ENCODE measurements at places on chromosomes 2 and 18. TPM values are rescaled to one million over a fixed set of nuclear protein-coding genes. Genes with fewer than 3 reads are reported as not detected.

DNA sequence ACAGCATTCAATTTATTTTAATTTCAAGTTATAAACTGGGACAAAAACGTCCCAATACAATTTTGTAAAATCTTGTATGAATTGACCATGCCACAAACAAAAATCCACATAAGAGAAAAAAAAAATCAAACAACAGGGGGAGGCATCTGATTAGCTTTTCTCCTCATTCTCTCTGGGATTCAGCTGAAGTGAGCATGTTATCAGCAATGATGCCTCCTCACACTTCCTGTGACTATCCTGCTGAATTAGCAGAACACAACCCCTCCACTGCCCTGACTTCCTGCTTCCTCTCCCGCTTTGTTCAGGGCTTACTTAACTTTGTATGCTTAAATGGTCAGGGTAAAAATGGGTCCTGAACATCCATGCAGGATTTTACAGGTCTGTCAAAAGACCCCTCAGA is 132.2 kb upstream of the ITGB6 start:
- peaks cover 36% of the 10 kb centered on the region for H3K4me1 ChIP-seq
- H3K27me3 ChIP-seq = no peaks in the 10 kb centered on the region
- no peak overlapping the region for H3K4me3 ChIP-seq
- no peaks in the 10 kb centered on the region for H3K36me3 ChIP-seq
- no peak for DNase-seq

- peaks cover 13% of the 10 kb centered on the region for H3K36me3 ChIP-seq
- no peak overlapping the region for H3K27ac ChIP-seq
- H3K4me3 ChIP-seq = no peak overlapping the region
- peaks cover 3% of the 10 kb centered on the region for H3K4me1 ChIP-seq
- DNase-seq = no peak
Observed at GRCh38 chr2:109542384-109542783, 71.4 kb downstream of the SEPTIN10 start.

Gene SOX11
- total RNA-seq = not detected

- no peak for DNase-seq
- no peaks in the 10 kb centered on the region for H3K27me3 ChIP-seq
- H3K4me1 ChIP-seq = peaks cover 22% of the 10 kb centered on the region
- H3K27ac ChIP-seq = peak overlapping the region; percentile 59
Observed at GRCh38 chr2:201127570-201127969, 11.6 kb downstream of the CFLAR start.

GRCh38 chr2:96163415-96163767 is 18.2 kb upstream of the DUSP2 start:
- H3K4me1 ChIP-seq = no peaks in the 10 kb centered on the region
- H3K4me3 ChIP-seq = no peak overlapping the region
- H3K27ac ChIP-seq = no peak overlapping the region
- no peaks in the 10 kb centered on the region for H3K36me3 ChIP-seq
- no peaks in the 10 kb centered on the region for H3K27me3 ChIP-seq
- no peak for DNase-seq

GRCh38 chr18:32717126-32717525 is 55.7 kb downstream of the KLHL14 start:
- H3K36me3 ChIP-seq = no peaks in the 10 kb centered on the region
- no peaks in the 10 kb centered on the region for H3K27me3 ChIP-seq
- no peak overlapping the region for H3K4me3 ChIP-seq
- no peaks in the 10 kb centered on the region for H3K4me1 ChIP-seq
- DNase-seq = no peak
- no peak overlapping the region for H3K27ac ChIP-seq

Measured in ascending aorta (tissue), 2 donors.